ENCODE measurements at places on chromosomes 2 and 18. TPM values are rescaled to one million over a fixed set of nuclear protein-coding genes. Genes with fewer than 3 reads are reported as not detected.

The MARCO gene
- total RNA-seq: not detected

The C2orf81 gene
- total RNA-seq: 8.6 TPM

The PIEZO2 gene
- not detected for total RNA-seq

The ESCO1 gene
- total RNA-seq: 31.2 TPM

The ITGB1BP1 gene
- 42.8 TPM for total RNA-seq

The CRYGD gene
- total RNA-seq: not detected

The SNORC gene
- total RNA-seq: 0.94 TPM

The FAM237A gene
- total RNA-seq: not detected

The GFPT1 gene
- total RNA-seq: 18.1 TPM

The CRYBA2 gene
- not detected for total RNA-seq

The COL4A3 gene
- 43.9 TPM for total RNA-seq

The PROC gene
- 1.2 TPM for total RNA-seq

The VAMP5 gene
- total RNA-seq: 16.9 TPM

The PSME4 gene
- 59.9 TPM for total RNA-seq

The CPLX4 gene
- total RNA-seq: not detected

The CKAP2L gene
- total RNA-seq: not detected

The ATG4B gene
- 145 TPM for total RNA-seq

The ANKRD36 gene
- total RNA-seq: 76.6 TPM

The LRRC30 gene
- total RNA-seq: not detected

The ASXL3 gene
- 0.02 TPM for total RNA-seq

The HOXD8 gene
- total RNA-seq: not detected

The MC2R gene
- not detected for total RNA-seq

The TDRD15 gene
- total RNA-seq: 1.1 TPM

The ACTG2 gene
- total RNA-seq: not detected

The GKN1 gene
- not detected for total RNA-seq

The OTOS gene
- total RNA-seq: not detected

The FBXO36 gene
- total RNA-seq: 1.5 TPM

The RAB27B gene
- 0.07 TPM for total RNA-seq

The B3GNT7 gene
- 14.3 TPM for total RNA-seq

The CPO gene
- not detected for total RNA-seq

The ALLC gene
- total RNA-seq: not detected

The ERBB4 gene
- not detected for total RNA-seq

The BCL2L11 gene
- total RNA-seq: 164 TPM

The PRKAG3 gene
- total RNA-seq: not detected

The RRM2 gene
- total RNA-seq: 1.3 TPM

The RUFY4 gene
- total RNA-seq: not detected

The STARD6 gene
- not detected for total RNA-seq

The EEF1B2 gene
- total RNA-seq: 813 TPM

The DNAJB2 gene
- 169 TPM for total RNA-seq

The C2orf72 gene
- not detected for total RNA-seq

The TBC1D8 gene
- 15.7 TPM for total RNA-seq

The GPAT2 gene
- 3.6 TPM for total RNA-seq

The UGT1A10 gene
- total RNA-seq: not detected

The DRC1 gene
- total RNA-seq: not detected

The ACKR3 gene
- 7.1 TPM for total RNA-seq

The USP14 gene
- total RNA-seq: 39.9 TPM

The RBKS gene
- 6.4 TPM for total RNA-seq

The HTR2B gene
- not detected for total RNA-seq

The PHLPP1 gene
- 20.7 TPM for total RNA-seq

The APCDD1 gene
- 0.46 TPM for total RNA-seq

The TOGARAM2 gene
- total RNA-seq: 0.58 TPM

The KLHL41 gene
- 0.27 TPM for total RNA-seq

The SPATS2L gene
- total RNA-seq: 0.36 TPM

The IKZF2 gene
- total RNA-seq: 49.1 TPM

The KCNF1 gene
- not detected for total RNA-seq

The CRYGC gene
- not detected for total RNA-seq

The CLHC1 gene
- 12.8 TPM for total RNA-seq

All from B cell (primary cell).